NCI-H1105 (cell line): ENCODE measurements at places on chromosomes 6 and 20.

DNA sequence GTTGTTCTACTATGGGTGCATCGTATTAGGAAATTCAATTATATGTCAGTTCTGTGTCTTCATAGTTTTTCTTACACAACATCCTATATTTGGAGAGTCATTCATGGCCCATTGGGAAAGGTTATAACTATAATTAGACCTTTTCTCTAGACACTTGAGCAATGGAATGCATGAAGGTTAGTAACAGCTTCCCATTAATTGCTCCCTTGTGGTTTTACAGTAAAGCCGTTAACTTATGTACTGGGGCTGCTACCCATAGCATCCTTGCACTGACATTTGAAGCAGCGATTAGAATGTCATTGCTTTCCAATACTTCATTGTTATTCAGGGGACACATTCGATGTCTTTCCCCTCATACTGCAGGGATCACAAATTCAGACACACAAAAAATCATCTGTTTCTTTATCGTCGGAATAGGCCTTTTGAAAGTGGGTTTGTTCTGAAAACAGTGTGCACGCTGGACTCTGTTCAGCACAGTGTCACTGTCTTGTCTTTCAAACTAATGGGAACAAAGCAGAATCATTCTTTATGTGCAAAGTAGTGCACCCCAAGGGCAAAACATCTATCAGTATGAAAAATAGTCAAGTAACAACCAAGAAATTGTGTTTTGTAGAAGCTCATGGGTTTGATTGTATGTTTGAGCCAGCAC, 634.3 kb upstream of the MAP3K7 start:
- no peak for DNase-seq

DNA sequence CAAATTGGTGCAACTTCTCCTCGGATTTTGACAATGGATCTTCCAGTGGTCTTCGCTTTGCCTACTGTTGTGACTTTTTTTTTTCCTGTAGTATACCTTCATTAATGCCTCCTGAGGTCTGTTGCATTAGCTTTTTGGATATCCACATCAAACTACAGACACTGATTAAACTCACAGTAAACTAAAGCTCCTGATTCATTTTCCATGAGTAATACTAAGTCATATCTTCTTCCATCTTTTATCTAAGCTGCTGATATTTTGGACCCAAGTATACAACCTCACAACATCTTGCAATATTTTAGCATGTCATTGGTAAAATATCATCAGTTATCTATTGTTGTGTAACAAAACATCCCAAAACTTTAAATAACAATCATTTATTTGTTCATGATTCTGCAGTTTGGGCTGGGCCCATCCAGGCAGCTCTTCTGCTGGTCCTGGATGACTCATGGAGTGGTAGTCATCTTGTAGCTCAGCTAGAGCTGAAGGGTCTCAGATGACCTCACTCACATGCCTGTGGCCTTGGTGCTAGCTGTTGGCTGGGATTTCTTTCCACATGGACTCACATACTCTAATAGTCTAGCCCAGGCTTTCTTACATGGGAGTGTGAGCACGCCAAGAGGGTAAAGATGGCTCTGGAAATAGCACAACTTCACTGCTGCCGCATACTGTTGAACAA, 78.3 kb upstream of the SRSF6 start:
- DNase-seq = no peak

DNA sequence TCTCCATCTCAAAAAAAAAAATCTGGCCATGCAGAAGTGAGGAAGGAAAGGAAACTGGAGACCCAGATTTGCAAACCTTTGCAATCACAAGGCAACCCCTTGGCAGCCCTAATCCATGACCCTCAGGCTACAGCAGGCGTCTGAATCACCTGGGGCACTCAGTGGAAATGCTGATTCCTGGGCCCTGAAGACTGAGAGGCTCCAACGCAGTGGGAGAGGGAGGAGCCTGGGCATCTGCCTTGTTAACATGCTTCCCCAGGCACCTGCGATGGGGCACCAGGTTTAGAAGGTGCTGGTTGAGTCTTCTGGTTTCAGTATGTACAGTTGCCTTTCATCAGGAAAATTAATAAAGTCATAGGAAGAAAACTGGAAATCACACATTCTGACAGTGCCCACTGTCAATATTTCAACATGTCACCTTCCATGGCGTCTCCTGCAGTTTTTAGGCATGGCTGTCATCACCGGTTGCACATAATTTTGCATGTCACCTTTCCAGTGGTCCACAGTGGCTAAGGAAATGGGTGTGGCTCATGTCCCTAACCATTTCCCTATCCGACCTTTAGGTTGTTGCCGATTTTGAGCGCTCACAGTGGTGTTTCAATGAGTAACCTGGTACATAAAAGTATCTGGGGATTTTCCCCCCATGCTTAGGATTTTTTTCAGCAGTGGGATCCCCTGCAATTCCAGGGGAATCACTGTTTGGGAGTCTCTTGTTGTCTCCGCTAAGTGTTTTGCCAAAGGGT, 56.9 kb downstream of the PREX1 start:
- DNase-seq = no peak

- DNase-seq = no peak
Measured at GRCh38 chr20:63737945-63738686, 1.5 kb upstream of the SLC2A4RG start.

GRCh38 chr6:35161776-35162607, 20.9 kb upstream of the TCP11 start:
- DNase-seq = no peak

- no peak for DNase-seq
Measured at GRCh38 chr20:43533060-43533459, 25.6 kb downstream of the L3MBTL1 start.
